ENCODE measurements at places on chromosomes 12 and 14.

DNA sequence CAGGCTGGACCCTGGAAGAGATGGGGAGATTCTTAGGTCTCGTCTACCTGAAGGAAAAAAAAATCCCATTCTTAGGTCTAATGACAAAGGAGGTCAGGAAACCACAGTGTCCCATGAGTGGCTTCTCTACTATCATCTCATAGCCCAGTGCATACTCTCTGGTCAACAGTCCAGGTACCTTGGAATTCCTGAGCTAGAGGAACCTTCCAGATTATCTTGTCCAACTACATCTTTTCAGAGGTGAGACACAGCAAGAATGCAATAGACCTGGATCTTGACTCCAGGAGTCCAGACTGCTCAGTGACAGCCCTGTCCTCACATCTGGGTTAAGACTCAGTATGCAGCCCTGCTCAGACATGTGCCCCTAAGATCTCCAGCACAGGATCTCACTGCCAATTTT lies 177.5 kb upstream of the NOS1 start:
- DNase-seq = no peak

DNA sequence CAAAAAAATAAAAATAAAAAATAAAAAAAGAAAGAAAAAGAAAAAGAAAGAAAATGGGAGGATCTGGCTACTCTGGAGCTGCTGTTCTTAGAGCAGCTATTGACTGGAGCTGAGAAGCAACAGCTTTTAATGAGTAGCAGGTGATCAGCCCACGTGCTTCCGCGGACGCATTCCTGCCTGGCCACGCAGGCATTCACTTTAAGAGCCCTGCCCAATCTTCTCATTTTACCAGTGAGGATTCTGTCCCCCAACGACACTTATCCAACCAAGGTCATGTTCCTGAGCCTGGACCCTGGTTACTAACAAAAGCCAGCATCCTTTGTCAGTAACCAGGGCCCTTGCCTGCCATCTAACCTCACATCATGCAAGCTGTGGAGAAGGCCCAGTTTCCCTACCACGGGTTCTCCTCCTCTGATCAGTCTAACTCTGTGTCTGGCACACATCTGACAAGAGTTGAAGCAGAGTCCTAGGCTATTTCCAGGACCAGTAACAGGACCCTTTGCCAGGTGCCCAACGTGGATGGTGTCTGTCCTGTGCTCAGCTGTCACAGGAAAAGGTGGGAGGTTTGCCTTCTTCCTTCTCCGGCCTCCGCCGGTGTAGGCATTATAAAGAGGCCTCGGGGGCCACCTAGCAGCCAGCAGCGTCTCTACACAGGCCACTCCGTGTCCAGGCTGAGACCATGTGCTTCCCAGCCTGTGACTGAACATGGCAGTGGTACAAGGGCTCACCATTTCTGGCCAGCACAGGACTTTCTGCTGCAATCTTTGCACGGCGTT lies 60.9 kb upstream of the GPATCH2L start:
- DNase-seq = no peak

DNA sequence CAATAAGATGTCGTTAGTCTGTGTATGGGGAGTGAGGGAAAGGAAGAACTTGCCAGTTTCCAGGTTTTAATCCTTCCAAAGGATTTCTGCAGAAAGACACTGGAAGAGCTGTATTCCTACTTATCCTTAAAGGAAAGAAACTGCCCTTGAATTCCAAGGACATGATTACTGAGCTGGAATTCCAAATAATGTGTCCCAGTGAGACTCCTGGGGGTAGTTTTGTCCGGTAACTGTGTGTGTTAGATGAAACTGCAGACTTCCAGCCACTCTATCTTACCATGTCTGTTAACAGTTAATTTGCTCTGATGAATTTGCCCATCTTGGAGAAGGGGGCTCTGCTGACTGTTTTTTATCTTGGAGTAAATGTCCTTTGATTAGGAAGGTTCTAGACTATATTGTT lies 33.0 kb downstream of the CKB start:
- no peak for DNase-seq

- DNase-seq = no peak
These were observed 38.9 kb upstream of the PPP1R12A start for GRCh38 chr12:79973801-79974200.
